ENCODE measurements at places on chromosomes 6 and 20.

DNA sequence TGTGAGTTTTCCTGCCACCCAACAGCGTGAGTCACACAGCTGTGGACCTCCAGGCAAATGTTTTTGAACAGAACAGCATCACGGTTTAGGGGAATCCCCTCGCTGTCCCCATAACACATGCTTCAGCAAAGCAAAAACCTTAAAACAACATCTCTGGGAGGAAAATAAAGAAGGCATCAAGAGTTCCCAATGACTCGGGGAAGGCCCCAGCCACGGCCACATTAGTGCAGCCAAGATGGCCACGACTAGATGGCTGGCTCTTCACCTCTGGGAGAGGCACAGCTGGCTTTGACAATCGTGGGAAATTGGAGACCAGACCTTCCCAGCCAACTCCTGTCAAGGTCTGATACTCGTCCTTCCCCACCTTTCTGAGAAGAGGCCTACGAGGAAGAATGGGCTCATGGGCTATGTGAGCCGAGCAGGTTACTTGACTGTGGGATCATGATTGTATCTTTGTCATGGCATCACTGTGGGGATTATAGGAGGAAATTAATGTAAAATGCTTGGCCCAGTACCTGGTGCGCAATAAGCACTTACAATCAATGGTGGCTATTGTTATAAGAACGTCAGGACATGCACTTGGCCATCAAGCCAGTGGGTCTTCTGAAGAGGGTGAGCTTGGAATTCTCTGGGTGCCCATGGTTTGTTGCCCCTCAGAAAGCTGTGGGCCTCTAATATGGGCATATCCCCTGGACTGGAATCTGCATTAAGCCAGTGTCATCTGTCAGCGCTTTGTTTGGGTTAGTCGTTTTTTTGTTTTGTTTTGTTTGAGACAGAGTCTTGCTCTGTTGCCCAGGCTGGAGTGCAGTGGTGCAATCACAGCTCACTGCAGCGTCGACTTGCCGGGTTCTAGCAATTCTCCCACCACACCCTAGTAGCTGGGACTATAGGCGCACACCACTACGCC lies 43.6 kb downstream of the FGD2 start:
- DNase-seq: peak; percentile 38

GRCh38 chr6:84575264-84575663 lies 189.1 kb downstream of the TBX18 start:
- peak; percentile 20 for DNase-seq

GRCh38 chr6:148857798-148858390 lies 111.1 kb downstream of the UST start:
- DNase-seq: no peak

DNA sequence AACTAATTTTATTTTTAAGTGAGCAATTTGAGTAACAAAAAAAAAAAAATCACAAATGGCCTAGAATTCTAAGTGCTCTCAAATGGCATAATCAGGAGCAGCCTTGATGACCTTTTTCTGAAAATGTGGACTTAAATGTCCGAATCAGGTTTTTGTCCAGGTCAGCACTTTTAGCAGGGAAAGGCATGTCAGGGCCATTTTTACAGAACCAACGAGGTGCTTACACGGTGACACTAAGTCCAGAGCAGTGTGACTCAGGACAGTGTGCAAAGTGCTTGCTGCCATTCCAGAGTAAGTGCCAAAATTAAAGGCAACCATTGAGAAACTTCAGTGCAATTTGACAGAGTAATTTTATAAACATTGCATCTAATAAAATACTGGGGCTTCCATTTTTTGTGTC lies 127.8 kb downstream of the KIF16B start:
- DNase-seq: no peak

DNA sequence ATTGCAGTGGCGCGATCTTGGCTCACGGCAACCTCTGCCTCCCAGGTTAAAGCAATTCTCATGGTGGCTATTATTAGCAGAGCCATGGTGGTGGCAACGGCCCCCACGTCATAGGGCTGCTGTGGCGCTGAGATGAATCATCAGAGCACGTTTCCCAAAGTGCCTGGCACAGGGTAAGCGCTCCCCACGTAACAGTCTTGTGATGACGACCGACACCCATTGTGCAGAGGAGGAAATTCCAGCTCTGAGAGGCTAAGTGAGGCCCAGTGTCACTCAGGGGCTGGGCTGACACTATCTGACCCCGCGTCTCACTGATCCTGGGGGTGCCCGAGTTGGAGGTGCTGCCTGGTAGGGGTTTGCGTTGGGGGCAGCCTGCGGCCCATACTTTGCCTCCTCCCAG lies 16.2 kb downstream of the SUN5 start:
- no peak for DNase-seq

GRCh38 chr6:89637960-89638319 lies 607 bp downstream of the LYRM2 start:
- no peak for DNase-seq

DNA sequence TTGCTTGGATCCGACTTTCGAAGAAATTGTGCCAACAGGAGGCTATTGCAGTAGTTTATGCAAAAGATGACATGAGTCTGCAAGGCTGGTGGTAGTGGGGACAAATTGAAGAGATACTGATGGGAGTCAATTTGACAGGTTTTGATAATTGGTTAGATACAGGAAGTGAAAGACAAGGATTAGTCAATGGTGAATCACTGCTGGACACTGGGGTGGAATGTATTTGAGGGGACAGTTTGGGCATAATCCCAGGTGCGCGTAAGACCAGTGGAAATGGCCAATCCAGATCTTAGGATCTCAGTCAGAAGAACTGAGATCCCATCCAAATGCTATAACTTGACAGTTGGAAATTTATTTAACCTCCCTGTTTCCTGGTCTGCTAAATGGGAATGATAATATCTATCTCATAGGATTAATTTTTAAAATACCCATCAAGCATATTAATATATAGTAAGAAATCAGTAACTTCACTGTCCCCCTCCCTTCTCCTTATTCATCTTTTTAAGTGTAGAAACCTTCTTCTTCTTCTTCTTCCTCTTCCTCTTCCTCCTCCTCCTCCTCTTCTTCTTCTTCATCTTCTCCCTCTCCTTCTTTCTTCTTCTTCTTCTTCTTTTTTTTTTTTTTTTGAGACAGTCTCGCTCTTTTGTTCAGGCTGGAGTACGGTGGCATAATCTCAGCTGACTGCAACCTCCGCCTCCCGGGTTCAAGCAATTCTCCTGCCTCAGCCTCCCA lies 30.9 kb upstream of the ERVFRD-1 start:
- no peak for DNase-seq

DNA sequence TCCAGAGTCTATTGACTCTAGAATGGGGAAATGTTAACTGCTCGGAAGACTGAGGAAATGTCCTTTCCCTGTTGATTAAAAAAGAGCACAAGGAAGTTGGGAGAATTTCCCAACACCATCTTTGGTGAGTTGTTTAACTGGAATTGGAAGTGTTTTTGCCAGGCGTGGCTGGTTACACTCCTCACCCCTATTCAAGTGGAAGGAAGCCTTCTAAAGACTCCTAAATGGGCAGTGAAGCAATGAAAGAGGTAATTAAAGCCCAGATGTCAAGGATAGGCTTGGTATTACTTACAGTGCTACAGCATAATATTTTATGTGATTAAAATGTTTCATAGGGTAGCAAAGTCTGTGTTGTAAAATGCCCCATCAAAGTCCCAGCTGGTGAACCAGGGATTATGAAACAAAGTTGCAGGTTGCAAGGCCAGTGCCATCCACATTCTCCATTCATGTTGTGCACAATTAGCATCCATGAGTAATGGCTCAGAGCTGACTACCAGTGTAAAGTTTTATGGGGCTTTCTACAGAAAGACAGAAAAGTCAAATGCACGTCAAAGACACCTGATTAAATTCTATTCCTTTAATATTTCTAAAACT lies 52.6 kb downstream of the BTBD3 start:
- DNase-seq: no peak

GRCh38 chr6:16476861-16477260 lies 238.5 kb downstream of the GMPR start:
- DNase-seq: no peak

GRCh38 chr6:133291671-133292070 lies 50.5 kb downstream of the EYA4 start:
- peak; percentile 42 for DNase-seq

GRCh38 chr6:1312473-1313367 lies 822 bp downstream of the FOXQ1 start:
- no peak for DNase-seq

DNA sequence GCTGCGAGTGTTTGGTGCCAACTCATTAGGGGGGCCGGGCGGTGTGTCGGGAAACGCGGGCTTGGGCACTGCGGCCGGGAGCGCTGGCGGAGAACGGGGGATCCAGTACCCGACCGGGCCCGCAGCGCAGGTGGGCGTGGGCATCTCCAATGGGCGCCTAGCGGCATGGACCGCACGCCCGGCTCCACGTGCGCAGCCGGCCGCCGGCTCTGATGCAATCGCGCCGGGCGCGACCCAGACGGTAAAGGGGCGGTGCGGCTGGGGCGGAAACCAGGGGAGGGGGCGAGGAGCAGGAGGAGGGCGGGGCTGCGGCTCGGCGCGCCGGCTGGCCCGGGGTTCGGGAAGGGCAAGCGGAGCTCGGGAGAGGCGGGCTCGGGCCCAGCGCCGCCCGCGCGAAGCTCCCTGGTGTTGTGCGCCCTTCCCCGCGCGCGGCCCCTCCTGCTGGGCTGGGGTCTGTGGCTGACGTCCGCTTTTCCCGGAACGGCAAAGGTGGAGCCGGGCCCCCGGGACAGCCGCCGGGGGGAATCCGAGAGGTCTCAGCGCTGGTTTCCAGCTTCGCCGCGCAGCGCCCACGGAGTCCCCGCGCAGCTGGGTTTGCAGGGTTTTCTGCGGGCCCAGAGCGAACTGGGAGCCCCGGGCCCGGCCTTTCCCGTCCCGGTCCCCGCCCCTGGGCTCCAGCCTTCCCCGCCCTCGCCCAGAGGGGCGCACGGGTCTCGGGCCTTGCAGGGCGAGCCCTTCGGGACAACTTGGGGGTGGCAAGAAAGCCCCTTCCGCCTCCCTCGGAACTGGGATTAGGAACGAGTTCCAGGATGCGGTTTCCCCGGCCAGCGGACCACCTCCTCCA lies 867 bp downstream of the MTHFD1L start:
- DNase-seq: peak; percentile 95

DNA sequence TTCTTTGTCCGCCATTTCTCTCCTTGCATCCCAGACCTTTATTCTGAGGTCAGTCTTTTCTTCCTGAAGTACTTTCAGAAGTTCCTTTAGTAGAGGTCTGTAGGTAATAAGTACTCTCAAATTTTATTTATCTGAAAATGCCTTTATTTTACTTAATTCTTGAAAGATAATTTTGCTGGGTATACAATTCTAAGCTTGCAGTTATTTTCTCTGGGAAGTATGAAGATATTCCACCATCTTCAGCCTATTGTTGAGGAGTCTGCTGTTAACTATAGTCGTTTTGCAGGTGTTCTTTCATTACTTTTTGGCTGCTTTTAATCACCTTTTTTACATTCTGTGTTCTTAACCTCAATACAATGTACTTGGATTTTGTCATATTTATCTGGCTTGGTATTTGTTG lies 13.5 kb upstream of the FNDC1 start:
- DNase-seq: no peak

GRCh38 chr6:169171951-169172350 lies 81.7 kb downstream of the THBS2 start:
- DNase-seq: no peak

DNA sequence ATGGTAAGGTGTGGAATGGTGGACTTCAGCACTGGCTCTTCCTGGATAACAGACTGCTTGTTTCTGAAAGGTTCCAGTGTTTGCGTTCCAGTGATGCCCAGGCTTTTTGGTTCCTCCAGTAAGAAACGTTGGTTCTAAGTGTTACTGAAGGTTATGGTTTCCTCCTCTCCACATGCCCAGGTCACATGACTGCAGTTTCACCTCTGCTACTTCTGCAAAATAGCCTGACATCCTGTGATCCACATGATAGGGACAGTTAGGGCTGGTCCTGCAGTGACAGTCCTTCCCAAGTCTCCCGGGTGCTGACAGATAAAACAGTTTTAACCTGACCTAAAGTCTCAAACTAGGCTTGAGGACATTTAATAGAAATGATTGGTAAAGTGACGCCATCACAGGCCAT lies 132.2 kb upstream of the CST7 start:
- DNase-seq: no peak

GRCh38 chr6:42742116-42742894 lies 3.6 kb downstream of the TBCC start:
- peak; percentile 94 for DNase-seq

DNA sequence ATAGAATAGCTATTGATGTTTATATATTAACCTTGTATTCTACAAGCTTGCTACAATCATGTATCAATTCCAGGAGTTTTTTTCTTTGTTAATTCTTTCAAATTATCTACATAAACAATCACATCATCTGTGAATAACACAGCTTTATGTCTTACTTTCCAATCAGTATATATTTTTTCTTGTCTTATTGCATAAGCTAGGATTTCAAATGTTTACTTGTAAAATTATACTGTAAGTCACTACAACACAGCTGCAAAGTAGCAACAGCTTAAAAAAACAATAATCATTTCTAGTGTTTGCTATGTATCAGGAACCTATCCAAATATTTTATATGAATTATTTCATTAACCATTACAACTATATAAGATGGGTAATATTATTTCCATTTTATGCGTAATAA lies 270.4 kb downstream of the KIF16B start:
- no peak for DNase-seq

DNA sequence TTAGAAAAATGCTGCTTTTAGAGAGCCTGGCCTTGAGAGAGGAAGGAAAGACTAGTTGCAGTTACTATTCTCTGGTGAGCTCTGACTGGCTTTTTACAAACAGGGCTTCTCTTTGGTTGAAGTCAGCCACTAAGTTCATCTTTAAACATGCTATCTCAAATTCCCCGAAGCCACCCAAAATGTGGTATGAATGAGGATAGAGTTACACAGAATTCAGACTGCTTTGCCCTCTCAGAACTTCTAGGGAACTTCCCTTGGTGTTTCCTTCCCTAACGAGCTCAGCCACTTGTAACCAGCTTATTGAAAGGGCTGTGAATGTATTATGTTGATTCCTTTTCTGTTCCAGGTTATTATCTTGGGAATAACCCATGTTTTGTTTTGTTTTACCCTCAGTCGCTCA lies 73.5 kb downstream of the EFHC1 start:
- DNase-seq: no peak

DNA sequence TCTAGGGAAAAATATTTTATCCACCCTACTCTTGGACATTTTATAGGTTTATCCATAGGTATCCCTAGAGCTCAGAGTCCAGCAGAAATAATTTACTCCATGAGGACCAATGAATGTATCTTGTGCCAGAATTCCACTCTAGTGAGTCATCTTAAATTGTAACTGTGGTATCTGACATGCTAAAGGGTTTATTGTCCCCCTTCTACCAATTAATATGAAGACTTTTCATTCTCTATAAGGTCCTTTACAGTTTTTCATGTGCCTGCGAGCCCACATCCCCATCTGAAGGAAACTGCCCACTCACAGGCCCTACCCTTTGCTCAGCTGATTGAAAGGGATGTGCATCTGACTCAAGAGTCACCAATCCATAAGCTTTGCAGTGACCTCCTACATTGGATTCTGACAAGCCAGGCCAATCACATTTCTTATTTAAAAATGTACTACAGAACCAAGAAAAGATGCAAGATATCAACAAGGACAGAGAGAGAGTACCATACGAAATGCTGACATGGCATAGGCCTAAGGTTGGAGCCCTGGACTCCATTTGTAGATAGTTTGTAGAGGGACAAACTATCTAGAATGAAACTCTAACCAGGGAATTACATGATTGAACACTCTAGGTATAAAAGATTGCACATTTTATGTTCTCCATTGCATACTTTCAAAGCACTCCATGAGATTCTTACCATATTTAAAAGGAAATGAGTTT lies 93.4 kb upstream of the DEFB112 start:
- no peak for DNase-seq

- DNase-seq: no peak
Observed at GRCh38 chr6:34146801-34147592, 1.1 kb upstream of the GRM4 start.

GRCh38 chr20:56460459-56460858 lies 8.0 kb upstream of the RTF2 start:
- peak; percentile 42 for DNase-seq
